Activated CD4-positive, alpha-beta T cell treated with anti-CD3 and anti-CD28 coated beads, Interleukin-2, amount 50 U/mL, for 1 hour (primary cell): ENCODE measurements at places on chromosomes 12 and 14.

DNA sequence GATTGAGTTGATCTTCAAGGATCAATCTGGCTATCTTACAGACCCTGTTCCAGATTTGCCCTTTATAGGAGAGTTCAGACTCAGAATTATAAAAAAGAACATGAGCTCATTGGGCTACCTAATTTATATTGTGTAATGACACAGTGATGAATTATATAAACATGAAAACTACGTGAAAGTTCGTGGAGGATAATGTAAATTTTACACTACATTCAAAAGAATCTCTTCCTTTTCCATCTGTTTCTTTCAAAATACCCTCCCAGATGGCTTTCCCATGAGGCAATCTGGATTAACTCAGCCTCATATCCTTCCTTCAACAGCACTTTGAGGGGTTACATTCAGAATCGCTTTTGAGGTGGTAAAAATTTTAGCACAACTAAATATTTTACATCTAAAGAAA lies 129.3 kb downstream of the HMGA2 start:
- no peak for DNase-seq

- DNase-seq: no peak
Observed at GRCh38 chr14:87838931-87839330, 154.1 kb downstream of the GALC start.

DNA sequence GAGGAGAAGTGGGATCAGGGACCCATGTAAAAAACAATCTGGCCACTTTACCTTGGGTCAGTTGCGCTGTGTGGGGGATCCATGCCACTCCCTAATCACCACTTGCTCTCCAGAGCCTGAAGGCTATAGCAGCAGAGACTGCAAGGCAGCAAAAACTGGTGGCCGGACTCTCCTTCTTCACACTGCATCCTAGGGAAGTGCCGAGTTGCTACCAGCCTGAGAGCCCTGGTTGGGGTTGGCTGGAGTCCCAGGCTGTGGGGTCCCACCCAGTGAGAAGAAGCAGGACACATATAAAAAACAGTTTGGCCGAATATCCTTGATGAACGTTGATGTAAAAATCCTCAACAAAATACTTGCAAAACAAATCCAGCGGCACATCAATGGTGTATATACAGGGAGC lies 341.2 kb downstream of the AEBP2 start:
- DNase-seq: no peak

DNA sequence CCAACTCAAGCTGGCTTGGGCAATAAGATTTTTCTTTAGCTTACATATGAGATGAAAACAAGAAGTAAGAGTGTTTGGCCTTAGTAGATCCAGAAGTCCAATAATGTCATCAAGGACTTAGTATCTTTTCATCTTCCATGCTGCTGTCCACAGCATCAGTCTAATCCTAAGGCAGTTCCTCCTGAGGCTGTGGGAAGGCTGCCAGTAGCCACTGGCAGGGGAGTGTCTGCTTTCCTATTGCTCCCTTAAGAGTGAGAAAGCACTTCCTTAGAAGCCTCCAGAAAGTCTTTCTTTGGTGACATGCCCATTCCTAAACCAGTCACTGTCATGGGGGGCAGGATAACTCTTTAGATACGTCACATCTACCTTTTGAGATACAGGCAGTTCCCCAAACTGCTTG lies 317.7 kb downstream of the BMP4 start:
- DNase-seq: no peak

- peak; percentile 85 for DNase-seq
Observed at GRCh38 chr14:52553671-52554575, 1.3 kb downstream of the GPR137C start.

- DNase-seq: no peak
Observed at GRCh38 chr12:2959505-2960389, 550 bp downstream of the TEAD4 start.

DNA sequence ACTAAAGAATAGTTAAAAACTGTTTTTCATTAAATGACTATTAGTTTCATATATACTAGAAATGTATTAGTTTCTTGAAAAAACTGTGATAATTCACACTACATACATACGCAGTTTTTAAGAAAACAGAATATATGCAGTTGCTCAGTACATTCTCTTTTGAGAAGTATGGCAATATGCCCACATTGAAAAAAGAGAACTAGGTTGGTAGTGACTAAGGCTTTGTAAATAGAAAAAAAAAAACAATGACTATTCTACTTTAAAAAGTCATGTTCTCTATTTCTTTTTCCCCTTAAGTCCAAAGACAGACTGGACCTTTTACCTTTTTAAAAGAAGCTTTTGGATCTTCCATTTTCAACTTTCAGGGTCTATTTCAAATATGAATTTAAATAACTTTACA lies 25.0 kb downstream of the SNX6 start:
- DNase-seq: no peak

DNA sequence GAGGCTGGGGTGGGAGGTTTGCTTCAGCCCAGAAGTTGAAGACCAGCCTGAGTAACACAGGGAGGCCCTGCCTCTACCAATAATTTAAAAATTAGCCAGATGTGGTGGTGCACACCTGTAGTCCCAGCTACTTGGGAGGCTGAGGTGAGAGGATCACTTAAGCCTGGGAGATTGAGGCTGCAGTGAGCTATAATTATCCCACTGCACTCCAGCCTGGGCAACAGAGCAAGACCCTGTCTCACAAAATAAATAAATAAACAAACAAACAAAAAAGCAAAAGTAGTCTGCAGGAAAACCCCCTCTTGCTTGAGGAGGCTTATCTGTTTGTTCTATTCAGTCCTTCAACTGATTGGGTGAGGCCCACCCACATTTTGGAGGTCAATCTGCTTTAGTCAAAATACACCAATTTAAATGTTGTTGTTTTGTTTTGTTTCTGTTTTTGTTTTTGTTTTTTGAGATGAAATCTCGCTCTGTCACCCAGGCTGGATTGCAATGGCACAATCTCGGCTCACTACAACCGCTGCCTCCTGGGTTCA lies 24.9 kb upstream of the TXNRD1 start:
- no peak for DNase-seq

- no peak for DNase-seq
Observed at GRCh38 chr12:87349681-87350080, 679.5 kb downstream of the C12orf50 start.

DNA sequence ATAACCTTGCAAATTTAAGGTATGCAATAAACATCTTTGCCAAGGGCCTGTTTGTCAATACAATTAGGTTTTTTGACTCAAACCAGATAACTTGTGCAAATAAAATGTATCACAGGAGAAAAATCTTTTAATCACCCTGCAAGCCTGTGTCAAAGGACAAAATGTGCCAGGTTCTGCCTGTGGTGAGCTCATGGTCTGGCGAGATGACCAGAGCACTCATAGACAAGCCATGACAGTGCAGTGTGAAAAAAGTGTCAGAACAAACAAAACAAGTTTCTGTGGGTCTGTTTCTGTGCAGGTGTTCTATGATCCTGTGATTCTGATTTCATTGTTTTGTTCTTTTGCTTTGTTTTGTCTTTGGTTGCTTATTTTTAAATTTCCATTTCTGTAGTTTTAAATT lies 847.2 kb downstream of the VRK1 start:
- no peak for DNase-seq

DNA sequence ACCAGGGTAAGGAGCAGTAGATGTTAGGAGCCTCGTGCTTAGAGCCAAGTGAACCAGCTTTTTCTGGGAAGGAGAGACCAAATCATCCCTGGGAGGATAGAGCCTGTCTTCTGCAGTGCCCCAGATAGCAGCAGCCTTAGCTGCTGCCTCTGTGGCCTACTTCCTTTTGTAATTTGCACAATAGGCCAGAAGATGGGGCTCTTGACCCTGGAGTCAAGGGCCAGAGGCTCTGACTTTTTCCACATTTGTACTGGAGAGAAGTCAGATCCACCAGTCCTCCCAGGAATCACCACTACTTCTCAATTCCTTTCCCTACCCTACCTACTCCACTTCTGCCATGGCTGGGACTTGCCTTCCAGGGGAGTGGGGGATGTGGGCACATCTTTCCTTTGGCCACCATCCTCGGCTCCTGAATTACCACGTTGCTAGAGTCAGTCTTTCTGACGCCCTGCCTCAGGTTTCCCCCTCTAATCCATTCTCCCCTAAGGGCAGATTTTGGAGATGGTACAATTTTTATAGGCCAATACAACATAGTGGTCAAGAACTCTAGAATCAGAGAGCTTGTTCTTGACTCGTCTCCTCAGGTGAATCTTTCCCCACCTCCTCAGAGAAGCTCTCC lies 3.3 kb upstream of the SLC4A8 start:
- peak; percentile 13 for DNase-seq

DNA sequence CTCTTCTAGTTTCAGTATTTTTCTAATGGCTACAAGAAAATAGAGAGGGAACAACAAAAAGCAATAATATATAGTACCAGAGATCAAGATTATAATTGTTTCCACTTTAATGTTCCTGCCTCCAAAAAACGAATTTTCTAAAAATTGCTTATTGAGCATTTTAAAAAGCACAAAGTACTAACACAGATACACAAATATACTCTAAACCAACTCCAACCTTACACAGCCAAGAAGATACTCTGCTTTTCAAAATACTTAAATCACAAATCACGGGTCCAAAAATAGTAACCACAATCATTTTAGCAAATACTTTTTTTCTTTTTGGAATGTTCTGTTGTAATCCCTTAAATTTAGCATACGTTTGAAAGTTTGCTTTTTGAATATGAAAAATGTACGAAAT lies 2.0 kb downstream of the YAF2 start:
- DNase-seq: no peak

- DNase-seq: no peak
Observed at GRCh38 chr12:13340149-13340548, 143.6 kb downstream of the EMP1 start.

GRCh38 chr12:53336181-53336681 lies at the start of gene SP7:
Gene SP7, minus strand, starts transcription at chr12:53336354. Its CDS starts 708 bp downstream, at chr12:53335646.
- DNase-seq: no peak

- no peak for DNase-seq
Observed at GRCh38 chr12:27790179-27790578, 10.1 kb upstream of the MANSC4 start.

- no peak for DNase-seq
Observed at GRCh38 chr12:28824849-28825248, 324.2 kb upstream of the FAR2 start.

DNA sequence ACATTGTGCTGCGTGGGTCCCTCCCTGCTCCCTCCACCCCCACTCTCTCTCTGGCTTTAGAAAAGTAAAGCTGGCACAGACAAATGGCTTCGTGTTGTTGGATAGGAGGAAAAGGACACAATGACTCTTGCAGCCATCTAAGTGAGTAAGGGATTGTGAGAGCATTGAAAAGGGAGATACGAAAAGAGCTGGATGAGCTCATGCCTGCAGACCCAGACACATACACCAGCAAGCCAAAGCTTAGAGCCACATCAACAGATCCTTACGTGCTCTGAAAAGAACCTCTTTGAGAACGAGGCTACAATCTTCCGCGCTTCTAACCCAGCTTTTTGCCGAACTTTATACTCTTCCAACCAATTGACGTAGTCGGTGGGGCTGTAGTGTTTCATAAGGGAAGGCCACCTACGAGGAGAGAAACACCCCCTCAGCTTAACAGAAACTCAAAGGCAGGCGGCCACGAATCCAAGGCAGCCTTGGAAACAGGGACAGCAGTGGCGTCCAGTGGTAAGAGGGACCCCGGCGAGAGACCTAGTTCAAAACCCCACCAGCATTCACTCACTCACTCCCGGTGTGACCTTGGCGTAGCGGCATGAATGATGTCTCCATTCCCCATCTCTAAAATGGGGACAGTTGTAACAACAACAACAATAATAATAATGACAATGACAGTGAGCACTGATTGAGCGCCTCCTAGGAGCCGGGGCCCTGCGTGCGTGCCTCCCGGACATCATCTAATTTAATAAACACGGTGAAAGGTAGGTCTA lies 1.1 kb downstream of the FBXO21 start:
- DNase-seq: no peak

- DNase-seq: no peak
Observed at GRCh38 chr12:124655698-124656516, 88.5 kb upstream of the NCOR2 start.

DNA sequence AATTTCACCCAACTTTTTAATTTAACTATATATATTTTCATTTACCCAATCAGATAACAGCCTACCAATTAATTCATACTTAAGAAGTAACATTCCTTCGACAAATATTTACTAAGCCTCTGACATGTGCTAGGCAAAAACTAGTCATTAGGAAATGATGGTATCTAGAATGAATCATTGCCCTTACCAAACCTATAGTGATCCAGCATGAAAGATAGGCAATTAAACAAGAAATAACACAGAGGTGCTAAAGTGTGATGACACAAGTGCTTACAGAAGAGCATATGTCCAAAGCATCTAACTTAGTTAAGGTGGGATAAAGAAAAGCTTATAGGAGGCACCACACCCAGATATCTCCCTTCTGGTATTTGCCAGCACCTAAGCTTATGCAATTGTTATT lies 166.5 kb upstream of the RASSF8 start:
- DNase-seq: no peak

DNA sequence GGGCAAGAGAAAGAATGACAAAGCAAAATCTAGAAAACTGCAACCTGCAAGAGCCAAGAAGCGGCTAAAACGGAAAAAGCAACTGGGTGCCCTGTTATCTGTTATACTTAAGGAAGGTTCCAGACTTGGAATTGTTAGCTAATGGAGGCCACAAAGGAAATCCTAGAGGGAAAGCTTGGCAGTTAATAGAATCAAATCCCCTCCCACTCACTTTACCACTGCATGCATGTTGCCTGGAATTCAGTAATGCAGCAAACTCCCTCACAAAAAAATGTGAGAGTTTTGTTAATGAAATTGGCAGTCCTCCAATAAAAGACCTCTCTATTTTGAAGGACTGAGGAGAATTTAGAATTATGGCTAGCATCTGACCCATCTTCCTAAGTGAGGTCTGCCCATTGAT lies 164.2 kb upstream of the SOX5 start:
- DNase-seq: no peak

- no peak for DNase-seq
Observed at GRCh38 chr12:25347716-25348592, 97.2 kb upstream of the KRAS start.

GRCh38 chr14:39396448-39396847 lies 35.8 kb downstream of the FBXO33 start:
- no peak for DNase-seq

GRCh38 chr14:27672047-27672446 lies 1074.2 kb upstream of the NOVA1 start:
- no peak for DNase-seq

GRCh38 chr12:55227643-55228042 lies 6.8 kb downstream of the OR10A7 start:
- DNase-seq: no peak

DNA sequence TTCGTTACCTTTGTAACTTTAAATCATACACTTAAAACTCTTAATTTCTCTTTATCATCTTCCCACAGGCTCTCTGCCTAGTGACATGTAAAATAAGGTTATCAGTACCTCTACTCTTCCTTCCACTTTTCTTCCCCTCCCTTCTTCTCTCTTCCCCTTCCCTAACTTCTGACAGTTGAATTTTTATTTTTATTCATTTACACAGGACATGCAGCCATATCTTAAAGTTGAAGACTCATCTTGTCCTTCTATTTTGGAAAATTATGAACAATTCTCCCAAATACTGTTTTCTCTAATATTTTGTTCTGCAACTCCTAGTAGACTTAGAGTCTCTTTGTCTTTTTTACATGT lies 263.9 kb downstream of the FBXL14 start:
- no peak for DNase-seq
